ENCODE measurements at places on chromosomes 2 and 18.
A peak's percentile ranks its signal among the peaks of the same experiment; 100 is the strongest.

- DNase-seq = no peak
Measured at GRCh38 chr18:66752733-66753132, 148.8 kb upstream of the CDH19 start.

GRCh38 chr18:45755934-45756333 lies 32.0 kb downstream of the SLC14A1 start:
- DNase-seq = no peak

GRCh38 chr2:238790126-238790832 lies 57.6 kb upstream of the TWIST2 start:
- DNase-seq = no peak

GRCh38 chr2:109275120-109276012 lies 146.4 kb downstream of the SH3RF3 start:
- peak; percentile 98 for DNase-seq

- no peak for DNase-seq
Measured at GRCh38 chr18:5468394-5468793, 75.4 kb downstream of the EPB41L3 start.

- peak; percentile 19 for DNase-seq
Measured at GRCh38 chr2:222708274-222708710, 36.8 kb downstream of the MOGAT1 start.

Data from NCI-H524 (cell line).